ENCODE measurements at places on chromosomes 5 and 9.

DNA sequence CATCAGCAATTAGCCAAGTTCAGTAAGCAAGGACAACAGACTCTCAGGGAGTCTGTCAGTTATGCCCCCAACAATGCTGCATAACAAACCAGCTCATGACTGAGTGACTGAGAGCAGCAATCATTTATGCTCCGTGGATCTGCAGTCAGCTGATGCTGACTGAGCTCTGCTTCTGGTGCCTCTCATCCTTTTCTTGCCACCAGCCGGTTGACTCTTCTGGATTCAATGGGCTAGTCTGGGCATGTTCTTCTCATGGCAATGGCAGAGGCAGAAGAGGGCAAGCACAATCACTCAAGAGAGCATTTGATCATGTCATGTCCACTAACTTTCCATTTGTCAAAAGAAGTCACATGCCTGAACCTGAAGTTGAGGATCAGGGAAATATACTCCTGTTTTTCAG lies 157.0 kb upstream of the NTRK2 start:
- no peak for DNase-seq

DNA sequence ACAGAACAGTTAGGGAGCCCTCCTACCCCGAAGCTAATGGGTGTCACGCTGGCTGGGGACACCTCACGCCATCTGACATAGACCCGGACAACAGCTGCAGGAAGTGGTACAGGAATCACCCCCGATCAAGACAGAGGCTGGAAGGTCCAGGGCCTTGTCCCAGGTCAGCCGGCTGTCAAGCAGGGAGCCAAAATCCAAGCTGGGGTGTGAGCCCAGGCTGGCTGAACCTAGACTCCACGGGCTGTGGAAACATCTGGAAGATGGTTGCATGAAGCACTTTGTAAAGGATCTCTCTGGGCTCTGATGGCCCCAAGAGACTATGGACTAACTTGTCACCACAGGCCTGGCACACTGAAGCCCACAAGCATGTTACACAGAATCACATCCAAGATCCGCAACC lies 68.9 kb upstream of the STXBP1 start:
- no peak for DNase-seq

- no peak for DNase-seq
Measured at GRCh38 chr5:151153766-151154272, 3.8 kb downstream of the ANXA6 start.

- DNase-seq: no peak
Measured at GRCh38 chr9:122134822-122135528, 24.6 kb downstream of the NDUFA8 start.

DNA sequence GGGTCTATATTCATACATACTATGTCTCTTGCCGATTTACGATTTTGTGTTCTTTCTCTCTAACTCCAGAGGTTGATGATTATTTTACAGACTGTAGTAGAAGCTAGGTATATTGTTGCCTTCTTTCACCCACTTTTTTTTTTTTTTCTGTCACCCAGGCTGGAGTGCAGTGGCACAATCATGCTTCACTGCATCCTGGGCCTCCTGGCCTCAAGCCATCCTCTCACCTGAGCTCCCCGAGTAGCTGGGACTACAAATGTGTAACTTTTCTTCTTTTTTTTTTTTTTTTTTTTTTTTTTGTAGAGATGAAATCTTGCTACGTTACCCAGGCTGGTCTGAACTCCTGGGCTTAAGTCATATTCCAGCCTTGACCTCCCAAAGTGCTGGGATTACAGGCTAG lies 96.2 kb downstream of the CHSY3 start:
- DNase-seq: no peak

GRCh38 chr5:176773408-176774035 lies 36.8 kb upstream of the UNC5A start:
- no peak for DNase-seq

GRCh38 chr5:6832994-6833393 lies 119.8 kb downstream of the TENT4A start:
- no peak for DNase-seq

GRCh38 chr5:72480841-72481240 lies 26.4 kb downstream of the ZNF366 start:
- no peak for DNase-seq

DNA sequence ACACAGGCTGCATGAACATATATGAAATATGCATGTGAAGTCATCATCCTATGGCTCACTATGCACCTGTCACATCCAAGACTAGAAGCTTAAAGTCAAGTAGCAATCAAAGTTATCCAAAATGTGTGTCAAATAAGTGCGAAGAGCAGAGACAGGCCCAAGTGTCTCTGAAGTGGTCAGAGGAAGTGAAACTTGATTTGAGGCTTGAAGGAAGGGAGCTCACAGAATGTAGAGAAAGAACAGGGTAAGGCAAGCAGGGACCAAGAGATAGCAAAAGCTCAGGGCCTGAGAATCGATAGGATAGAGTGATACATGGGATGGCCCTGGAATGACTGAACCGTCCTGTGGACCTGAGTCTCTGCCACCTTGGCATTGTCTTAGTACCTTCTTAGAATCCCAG lies 274.3 kb upstream of the TRPC7 start:
- DNase-seq: no peak

DNA sequence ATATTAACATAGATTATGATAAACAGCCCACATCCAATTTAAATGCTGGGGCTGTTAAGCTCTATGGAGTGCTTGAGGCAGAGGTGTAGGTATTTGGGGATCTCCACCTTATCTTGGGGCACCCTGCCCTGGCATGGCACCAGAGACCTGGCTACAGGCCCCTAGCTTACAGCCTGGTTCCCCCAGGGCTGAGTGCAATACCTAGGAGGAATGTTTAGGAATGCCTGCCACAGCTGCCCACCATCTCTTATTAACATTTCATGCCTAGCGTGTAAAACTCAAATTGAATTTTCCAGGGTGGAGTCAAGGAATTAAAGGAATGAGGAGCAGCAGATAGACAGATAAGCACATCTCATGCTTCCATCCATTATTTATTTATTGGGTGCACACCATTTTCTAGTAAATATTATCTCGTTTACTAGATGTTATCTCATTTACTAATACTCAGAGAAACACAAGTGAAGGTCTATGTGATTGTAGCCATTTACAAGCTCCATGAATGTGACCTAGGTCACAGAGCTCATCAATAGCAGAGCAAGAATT lies 55.6 kb upstream of the TNFSF8 start:
- no peak for DNase-seq

DNA sequence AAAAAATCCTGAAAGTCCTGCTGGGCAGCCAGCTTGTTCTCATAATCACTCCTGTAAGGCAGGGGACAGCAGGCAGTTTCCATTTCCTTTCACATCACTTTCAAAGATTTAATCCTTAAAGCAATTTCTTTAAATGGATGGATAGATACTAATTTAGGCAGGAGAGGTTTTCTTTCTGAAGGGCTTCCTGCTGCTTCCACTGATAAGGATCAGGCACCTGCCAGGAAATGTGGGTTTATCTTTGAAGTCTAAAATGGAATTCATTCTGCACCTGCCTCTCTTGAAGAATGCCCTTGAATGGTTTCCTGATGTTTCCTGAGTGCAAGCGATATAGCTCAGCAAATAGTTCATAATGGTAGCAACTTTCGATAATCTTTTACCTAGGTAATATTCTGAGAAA lies 64.5 kb downstream of the STARD4 start:
- DNase-seq: no peak

GRCh38 chr5:32369032-32369431 lies 56.3 kb upstream of the MTMR12 start:
- DNase-seq: no peak
